ENCODE measurements at places on chromosomes 7 and 10. TPM values are rescaled to one million over a fixed set of nuclear protein-coding genes. Genes with fewer than 3 reads are reported as not detected.
A peak's percentile ranks its signal among the peaks of the same experiment; 100 is the strongest.

GRCh38 chr7:118079369-118079768 lies 104.6 kb upstream of the LSM8 start:
- no peak overlapping the region for H3K27ac ChIP-seq
- peaks cover 11% of the 10 kb centered on the region for H3K4me1 ChIP-seq
- no peak overlapping the region for H3K4me3 ChIP-seq

- H3K27ac ChIP-seq = peak overlapping the region; percentile 100
- no peak for DNase-seq
- no peaks in the 10 kb centered on the region for H3K27me3 ChIP-seq
- H3K4me3 ChIP-seq = peak overlapping the region; percentile 98
- peaks cover 25% of the 10 kb centered on the region for H3K4me1 ChIP-seq
Observed at GRCh38 chr7:129053938-129054437, 923 bp downstream of the TNPO3 start.

GRCh38 chr10:46330894-46331293 lies 44.1 kb downstream of the ANTXRL start:
- no peak overlapping the region for H3K4me3 ChIP-seq
- H3K27ac ChIP-seq = no peak overlapping the region
- no peak for DNase-seq
- H3K4me1 ChIP-seq = no peaks in the 10 kb centered on the region
- no peaks in the 10 kb centered on the region for H3K36me3 ChIP-seq

Gene MMRN2
- 6.5 TPM for total RNA-seq

- H3K36me3 ChIP-seq = no peaks in the 10 kb centered on the region
- H3K27ac ChIP-seq = no peak overlapping the region
- H3K4me3 ChIP-seq = no peak overlapping the region
- no peaks in the 10 kb centered on the region for H3K4me1 ChIP-seq
- H3K27me3 ChIP-seq = peaks cover 19% of the 10 kb centered on the region
- no peak for DNase-seq
Observed at GRCh38 chr10:127535802-127536515, 13.2 kb upstream of the NPS start.

DNA sequence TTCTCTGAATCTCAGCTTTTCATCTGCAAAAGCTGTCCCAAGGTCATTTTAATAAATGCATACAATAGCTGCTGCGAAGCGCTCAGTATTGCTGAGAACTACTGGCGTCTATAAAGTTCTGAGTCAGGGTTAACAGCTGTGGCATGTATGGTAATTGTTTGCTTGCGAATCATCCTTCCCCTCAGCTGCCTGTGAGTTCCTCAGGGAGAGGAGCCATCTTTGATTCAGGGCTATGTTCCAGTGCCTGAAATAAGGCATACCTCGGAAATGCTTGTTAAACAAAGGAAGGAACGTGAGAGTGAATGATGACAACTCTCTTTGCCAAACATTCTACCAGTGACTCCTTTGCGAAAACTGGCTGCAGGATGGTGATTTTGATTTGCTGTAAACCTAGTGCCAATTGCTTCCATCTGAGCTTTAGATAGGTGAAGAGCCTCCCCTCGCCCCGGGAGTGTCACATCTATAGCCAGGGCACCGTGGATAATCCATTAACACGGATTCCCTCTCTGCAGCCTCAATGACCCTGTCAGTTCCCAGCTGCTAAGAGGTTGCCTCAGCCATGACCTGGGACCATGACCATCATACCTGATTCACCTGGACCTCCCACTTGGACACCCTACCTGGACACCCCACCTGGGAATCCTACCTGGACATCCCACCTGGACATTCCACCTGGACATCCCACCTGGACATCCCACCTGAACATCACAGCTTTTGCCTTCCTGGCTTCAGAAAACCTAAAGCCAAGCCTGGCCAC lies 39.6 kb downstream of the GPRIN2 start:
- peak; percentile 37 for DNase-seq
- no peak overlapping the region for H3K4me3 ChIP-seq
- H3K4me1 ChIP-seq = no peaks in the 10 kb centered on the region
- H3K27me3 ChIP-seq = no peaks in the 10 kb centered on the region
- no peaks in the 10 kb centered on the region for H3K36me3 ChIP-seq

All from mesothelial cell of epicardium (in vitro differentiated cells).